ENCODE measurements at places on chromosomes 12 and 14.

DNA sequence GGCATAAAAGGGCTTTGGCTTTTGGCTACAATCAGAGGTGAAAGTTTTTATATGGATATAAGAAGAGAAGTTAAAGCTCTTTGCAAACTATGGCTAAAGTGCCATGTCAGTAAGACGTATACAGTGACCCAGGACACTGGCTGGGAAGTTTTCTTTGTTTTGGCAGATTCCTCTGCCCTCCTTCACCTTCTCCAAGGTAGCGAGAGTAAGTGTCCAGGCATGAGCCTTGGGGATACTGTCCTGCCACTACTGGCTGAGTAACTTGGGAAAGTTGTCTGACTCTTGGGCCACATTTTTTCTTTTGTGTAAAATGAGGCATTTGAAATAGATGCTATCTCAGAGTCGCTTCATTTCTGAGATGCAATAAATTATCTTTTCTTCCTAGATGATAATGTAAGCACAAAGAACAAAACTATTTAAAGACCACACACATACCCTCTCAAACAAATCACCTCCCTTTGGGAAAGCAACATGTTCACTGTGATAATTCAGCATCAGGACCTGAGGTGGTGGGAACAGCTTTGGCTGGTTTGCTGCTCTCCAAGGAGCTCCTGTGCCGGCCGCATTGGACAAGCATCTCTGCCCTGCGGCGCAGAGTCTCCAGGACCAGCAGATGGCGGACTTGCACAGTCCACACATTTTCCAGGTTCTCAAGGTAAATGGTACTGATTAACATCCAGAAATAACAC lies 106.3 kb downstream of the PTCSC3 start:
- peak; percentile 58 for DNase-seq
- peak overlapping the region; percentile 43 for H3K27ac ChIP-seq
- H3K27me3 ChIP-seq, result no peaks in the 10 kb centered on the region
- peaks cover 2% of the 10 kb centered on the region for H3K4me1 ChIP-seq
- H3K36me3 ChIP-seq, result no peaks in the 10 kb centered on the region

DNA sequence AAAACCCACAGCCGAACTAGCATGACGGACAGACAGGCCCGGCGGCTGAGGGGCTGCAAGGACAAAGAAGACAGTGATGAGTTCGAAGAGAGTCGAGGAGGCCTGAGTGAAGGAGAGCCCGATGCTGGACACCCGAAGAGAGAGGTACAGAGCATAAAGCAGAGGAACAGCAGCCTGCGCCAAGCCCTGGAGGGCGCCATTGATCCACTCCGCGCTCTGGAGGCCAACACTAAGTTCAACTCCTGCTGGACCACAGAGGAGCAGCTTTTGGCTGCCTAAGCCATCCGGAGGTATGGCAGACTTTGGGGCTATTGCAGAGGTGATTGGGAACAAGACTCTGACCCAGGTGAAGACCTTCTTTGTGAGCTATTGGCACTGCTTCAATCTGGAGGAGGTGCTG lies 7.8 kb upstream of the PLXNC1 start:
- H3K36me3 ChIP-seq, result no peaks in the 10 kb centered on the region
- no peak overlapping the region for H3K27ac ChIP-seq
- H3K27me3 ChIP-seq, result no peaks in the 10 kb centered on the region
- H3K4me3 ChIP-seq, result no peak overlapping the region
- no peak for DNase-seq
- no peaks in the 10 kb centered on the region for H3K4me1 ChIP-seq

DNA sequence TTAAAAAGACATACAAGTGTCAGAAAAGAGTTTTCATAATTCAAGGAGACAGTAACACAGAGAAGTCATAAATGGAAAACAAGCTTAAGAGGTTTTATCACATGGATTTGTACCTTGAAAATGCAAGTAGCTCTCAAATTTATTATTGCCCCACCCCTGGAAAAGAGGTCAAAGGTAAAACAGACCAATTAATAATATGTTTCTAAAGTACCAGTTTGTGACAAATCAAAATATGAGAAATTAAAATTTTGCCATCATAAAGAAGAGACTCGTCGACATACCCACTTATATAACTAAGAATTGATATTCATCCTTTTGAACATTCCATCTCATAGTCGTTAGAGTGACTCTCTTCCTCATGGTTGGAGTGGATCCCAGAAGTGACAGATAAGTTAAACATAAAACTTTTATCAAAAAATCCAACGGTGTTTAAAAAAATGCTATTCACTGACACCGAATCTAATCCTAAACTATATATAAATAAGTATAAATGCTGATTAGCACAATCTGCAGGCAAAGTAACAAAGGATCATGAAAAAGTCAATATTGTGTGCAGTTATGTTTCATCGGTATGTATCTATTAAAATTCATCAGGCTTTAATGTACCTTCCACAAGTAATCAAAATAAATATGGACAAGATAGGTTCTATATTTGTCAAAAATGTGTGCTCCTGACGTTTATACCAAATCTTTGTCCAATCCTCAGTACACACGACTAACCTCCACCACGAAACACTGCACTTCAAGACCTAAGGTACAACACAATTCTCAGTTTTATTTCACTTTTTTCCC lies 2.3 kb downstream of the CORO1C start:
- no peak for DNase-seq
- H3K27ac ChIP-seq, result peak overlapping the region; percentile 99
- no peaks in the 10 kb centered on the region for H3K27me3 ChIP-seq
- peaks cover 32% of the 10 kb centered on the region for H3K4me1 ChIP-seq
- no peaks in the 10 kb centered on the region for H3K36me3 ChIP-seq

DNA sequence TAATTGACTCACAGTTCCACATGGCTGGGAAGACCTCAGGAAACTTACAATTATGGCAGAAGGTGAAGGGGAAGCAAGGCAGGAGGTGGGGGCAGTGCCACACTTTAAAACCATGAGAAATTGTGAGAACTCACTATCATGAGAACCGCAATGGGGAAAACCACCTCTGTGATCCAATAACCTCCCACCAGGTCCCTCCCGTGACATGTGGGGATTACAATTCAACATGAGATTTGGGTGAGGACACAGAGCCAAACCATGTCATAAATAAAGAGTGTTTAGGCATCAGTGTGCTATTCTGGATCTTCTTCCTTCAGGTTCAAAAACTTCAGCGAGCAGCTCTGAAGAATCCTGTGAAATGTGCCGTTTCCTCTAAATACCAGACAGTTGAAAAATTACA lies 9.7 kb downstream of the DDX47 start:
- H3K27ac ChIP-seq, result no peak overlapping the region
- no peaks in the 10 kb centered on the region for H3K27me3 ChIP-seq
- H3K36me3 ChIP-seq, result peaks cover 57% of the 10 kb centered on the region
- H3K4me3 ChIP-seq, result no peak overlapping the region

DNA sequence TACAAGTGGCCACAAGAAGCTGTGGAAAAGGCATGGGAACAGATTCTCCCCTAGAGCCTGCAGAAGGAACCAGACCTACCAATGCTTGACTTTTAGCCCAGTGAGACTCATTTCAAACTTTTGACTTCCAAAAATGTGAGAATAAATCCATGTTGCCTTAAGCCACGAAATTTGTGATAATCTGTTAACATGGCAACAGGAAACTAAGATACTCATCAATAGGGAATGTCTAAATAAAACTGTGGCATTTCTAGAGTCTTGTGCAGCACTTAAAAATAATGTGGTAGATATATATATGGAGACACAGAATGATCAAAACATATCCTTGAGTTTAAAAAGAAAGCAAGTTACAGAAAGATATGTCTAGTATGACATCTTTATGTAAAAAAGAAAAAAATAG lies 12.0 kb downstream of the HECTD4 start:
- no peaks in the 10 kb centered on the region for H3K4me1 ChIP-seq
- no peaks in the 10 kb centered on the region for H3K36me3 ChIP-seq
- no peaks in the 10 kb centered on the region for H3K27me3 ChIP-seq
- H3K4me3 ChIP-seq, result no peak overlapping the region
- H3K27ac ChIP-seq, result no peak overlapping the region
- no peak for DNase-seq

GRCh38 chr14:24183014-24183481 lies 5.6 kb downstream of the IPO4 start:
- H3K27ac ChIP-seq, result no peak overlapping the region
- no peaks in the 10 kb centered on the region for H3K27me3 ChIP-seq
- DNase-seq, result no peak
- H3K4me1 ChIP-seq, result peaks cover 5% of the 10 kb centered on the region
- peaks cover 23% of the 10 kb centered on the region for H3K36me3 ChIP-seq
- no peak overlapping the region for H3K4me3 ChIP-seq

DNA sequence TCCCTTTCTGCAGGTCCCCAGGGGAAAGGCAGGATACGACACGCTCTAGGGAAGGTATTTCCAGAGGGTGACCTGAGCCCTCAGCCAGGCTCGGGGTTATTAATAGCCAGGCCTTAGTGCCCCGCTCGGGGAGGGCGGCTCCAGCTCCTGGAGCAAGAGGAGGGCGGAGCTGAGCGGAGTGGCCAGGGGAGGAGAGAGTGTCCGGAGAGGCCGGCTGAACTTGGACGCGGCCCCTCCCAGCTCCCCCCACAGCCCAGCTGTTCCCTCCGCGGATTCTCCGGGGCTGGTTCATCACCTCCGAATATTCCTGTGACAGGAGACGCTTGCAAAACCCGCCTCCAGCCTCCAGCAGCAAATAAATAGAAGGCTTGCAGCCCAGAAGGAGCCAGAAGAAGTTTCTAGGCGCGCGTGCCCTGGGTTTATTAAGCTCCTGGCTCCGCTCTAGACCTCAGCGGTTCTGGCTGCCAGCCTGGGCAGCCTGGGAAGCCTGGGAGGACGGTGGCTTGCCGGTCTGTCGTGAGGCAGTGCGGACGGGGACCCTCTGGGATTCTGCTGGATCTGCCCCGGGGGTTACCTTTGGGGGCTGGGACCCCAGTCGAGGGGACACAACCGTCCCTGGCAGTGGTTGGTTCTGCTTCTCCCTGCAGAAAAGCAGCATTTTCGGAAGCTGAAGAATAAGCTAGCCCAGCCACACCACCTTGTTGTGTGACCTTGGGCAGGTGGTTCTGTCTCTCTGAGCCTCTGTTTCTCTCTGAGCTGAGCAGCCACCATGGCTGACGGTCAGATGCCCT lies at the start of gene HSPB8:
Gene HSPB8 (plus strand): TSS at position 388 of the 791 bp plus-strand sequence. CDS start 382 bp downstream, at position 770.
- H3K4me1 ChIP-seq, result no peaks in the 10 kb centered on the region
- H3K27ac ChIP-seq, result peak within 1 kb of the TSS; percentile 90
- H3K4me3 ChIP-seq, result peak within 1 kb of the TSS; percentile 80
- peak; percentile 88 for DNase-seq

GRCh38 chr14:100830681-100831080 lies 4.8 kb downstream of the MEG3 start:
- no peaks in the 10 kb centered on the region for H3K27me3 ChIP-seq
- no peak overlapping the region for H3K27ac ChIP-seq
- H3K4me1 ChIP-seq, result no peaks in the 10 kb centered on the region
- no peaks in the 10 kb centered on the region for H3K36me3 ChIP-seq
- H3K4me3 ChIP-seq, result no peak overlapping the region

- no peak overlapping the region for H3K4me3 ChIP-seq
- no peak for DNase-seq
- no peak overlapping the region for H3K27ac ChIP-seq
- no peaks in the 10 kb centered on the region for H3K27me3 ChIP-seq
- H3K4me1 ChIP-seq, result no peaks in the 10 kb centered on the region
- H3K36me3 ChIP-seq, result no peaks in the 10 kb centered on the region
Observed at GRCh38 chr12:24596768-24597388, 352.0 kb downstream of the BCAT1 start.

- H3K4me3 ChIP-seq, result no peak overlapping the region
- DNase-seq, result no peak
- no peaks in the 10 kb centered on the region for H3K27me3 ChIP-seq
Observed at GRCh38 chr14:92340071-92340470, 17.1 kb downstream of the SLC24A4 start.

- no peak overlapping the region for H3K4me3 ChIP-seq
- H3K36me3 ChIP-seq, result no peaks in the 10 kb centered on the region
- DNase-seq, result no peak
- no peaks in the 10 kb centered on the region for H3K27me3 ChIP-seq
- H3K27ac ChIP-seq, result no peak overlapping the region
Observed at GRCh38 chr12:122992386-122992785, 11.9 kb downstream of the ARL6IP4 start.

- H3K27me3 ChIP-seq, result no peaks in the 10 kb centered on the region
- no peak overlapping the region for H3K27ac ChIP-seq
- no peaks in the 10 kb centered on the region for H3K36me3 ChIP-seq
- DNase-seq, result no peak
Observed at GRCh38 chr14:68655911-68656316, 137.0 kb downstream of the ZFP36L1 start.

DNA sequence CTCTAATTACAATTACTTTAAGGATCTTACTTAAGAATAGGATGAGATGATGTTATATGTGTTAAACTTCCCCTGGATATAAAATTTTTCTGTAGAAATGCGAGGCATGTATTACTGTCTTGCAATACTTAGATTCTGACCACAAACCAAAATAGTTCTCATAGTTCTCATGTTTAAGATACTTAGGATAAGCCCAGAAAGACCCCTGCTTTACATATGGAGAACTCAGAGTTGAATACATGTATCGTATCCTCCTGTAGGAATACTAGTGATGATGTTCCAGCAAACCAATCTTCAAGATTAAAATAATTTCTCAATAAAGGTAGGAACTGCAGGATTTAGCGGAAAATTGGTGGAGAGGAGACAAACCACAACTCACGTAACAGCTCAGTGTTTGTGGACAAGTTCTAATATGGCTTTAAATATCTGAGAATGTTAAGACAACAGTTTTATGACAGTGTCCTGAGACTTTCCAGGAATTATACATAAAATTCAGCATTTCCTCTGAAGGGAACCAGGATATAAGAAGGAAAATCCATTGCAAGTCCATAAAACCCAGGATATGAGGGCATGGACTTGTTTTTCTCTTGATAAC lies 114.7 kb upstream of the CRY1 start:
- no peak for DNase-seq
- H3K27me3 ChIP-seq, result no peaks in the 10 kb centered on the region
- no peaks in the 10 kb centered on the region for H3K36me3 ChIP-seq
- H3K4me1 ChIP-seq, result no peaks in the 10 kb centered on the region
- no peak overlapping the region for H3K4me3 ChIP-seq

GRCh38 chr12:70982991-70983390 lies 62.5 kb upstream of the PTPRR start:
- no peaks in the 10 kb centered on the region for H3K4me1 ChIP-seq
- DNase-seq, result no peak
- H3K4me3 ChIP-seq, result no peak overlapping the region
- no peaks in the 10 kb centered on the region for H3K36me3 ChIP-seq

GRCh38 chr12:52043386-52044212 lies 7.6 kb upstream of the NR4A1 start:
- H3K27ac ChIP-seq, result peak overlapping the region; percentile 92
- H3K4me1 ChIP-seq, result no peaks in the 10 kb centered on the region
- DNase-seq, result no peak
- H3K36me3 ChIP-seq, result no peaks in the 10 kb centered on the region
- H3K4me3 ChIP-seq, result no peak overlapping the region
- H3K27me3 ChIP-seq, result no peaks in the 10 kb centered on the region

DNA sequence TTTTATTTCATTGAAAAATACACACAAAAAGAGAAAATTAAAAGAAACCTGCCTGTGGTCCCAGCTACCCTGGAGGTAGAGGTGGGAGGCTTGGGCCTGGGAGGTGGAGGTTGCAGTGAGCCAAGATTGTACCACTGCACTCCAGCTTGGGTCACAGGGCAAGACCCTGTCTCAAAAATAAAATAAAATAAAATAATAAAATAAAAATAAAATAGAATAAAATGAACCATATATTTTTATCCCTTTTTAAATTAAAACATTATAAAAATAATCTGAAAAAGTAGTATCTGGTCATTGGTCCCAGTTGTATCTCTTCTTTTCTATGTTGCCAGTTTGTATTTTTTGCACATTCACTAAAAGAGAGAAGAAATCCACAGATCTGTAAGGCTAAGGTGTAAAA lies 16.7 kb upstream of the FAM234B start:
- no peak for DNase-seq
- H3K4me1 ChIP-seq, result no peaks in the 10 kb centered on the region
- H3K27me3 ChIP-seq, result no peaks in the 10 kb centered on the region
- no peak overlapping the region for H3K4me3 ChIP-seq
- H3K27ac ChIP-seq, result no peak overlapping the region
- no peaks in the 10 kb centered on the region for H3K36me3 ChIP-seq
